ENCODE measurements at places on chromosomes 6 and 20. TPM values are rescaled to one million over a fixed set of nuclear protein-coding genes. Genes with fewer than 3 reads are reported as not detected.

- DNase-seq = no peak
These were observed 105.6 kb upstream of the PMEPA1 start for GRCh38 chr20:57815405-57815804.

- no peak for DNase-seq
These were observed 83.0 kb downstream of the PHF20 start for GRCh38 chr20:35854713-35855348.

- DNase-seq = no peak
These were observed 34.5 kb upstream of the MRGBP start for GRCh38 chr20:62761759-62762131.

DNA sequence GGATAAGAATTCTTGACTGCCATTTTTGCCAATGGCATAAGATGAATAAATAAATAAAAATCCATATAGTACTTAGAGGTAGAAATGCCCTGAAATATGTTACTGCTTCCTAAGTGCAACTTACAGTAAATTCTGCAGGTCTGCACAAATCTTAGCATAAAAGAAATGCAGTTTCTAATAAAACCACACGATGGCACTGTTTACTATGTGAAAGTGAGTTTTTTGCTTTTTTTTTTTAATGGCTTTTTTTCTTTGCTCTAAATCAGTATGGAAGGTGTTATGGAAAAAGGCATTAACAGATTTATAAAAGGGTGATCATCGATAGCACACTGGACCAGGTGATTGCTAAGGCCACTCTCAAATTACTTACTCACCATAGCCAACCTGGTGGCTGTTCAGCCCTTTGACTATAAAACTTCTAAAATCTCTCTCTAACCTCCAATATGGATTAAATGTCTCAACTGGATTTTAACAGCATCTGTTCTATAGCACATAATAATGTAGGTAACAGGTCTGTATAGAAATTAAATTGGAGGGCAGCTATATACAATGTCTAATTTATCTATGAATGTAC lies 45.8 kb downstream of the AHI1 start:
- DNase-seq = no peak

- DNase-seq = no peak
These were observed 7.6 kb downstream of the MOCS1 start for GRCh38 chr6:39926668-39927067.

The DPPA5 gene
- not detected for polyA plus RNA-seq
